ENCODE measurements at places on chromosomes 13 and 19.

- H3K4me3 ChIP-seq, result no peak overlapping the region
- H3K4me1 ChIP-seq, result no peaks in the 10 kb centered on the region
- DNase-seq, result no peak
- H3K27me3 ChIP-seq, result peaks cover 10% of the 10 kb centered on the region
- no peak overlapping the region for H3K27ac ChIP-seq
- no peaks in the 10 kb centered on the region for H3K36me3 ChIP-seq
These were observed 9.3 kb upstream of the HIF3A start for GRCh38 chr19:46287585-46287984.

DNA sequence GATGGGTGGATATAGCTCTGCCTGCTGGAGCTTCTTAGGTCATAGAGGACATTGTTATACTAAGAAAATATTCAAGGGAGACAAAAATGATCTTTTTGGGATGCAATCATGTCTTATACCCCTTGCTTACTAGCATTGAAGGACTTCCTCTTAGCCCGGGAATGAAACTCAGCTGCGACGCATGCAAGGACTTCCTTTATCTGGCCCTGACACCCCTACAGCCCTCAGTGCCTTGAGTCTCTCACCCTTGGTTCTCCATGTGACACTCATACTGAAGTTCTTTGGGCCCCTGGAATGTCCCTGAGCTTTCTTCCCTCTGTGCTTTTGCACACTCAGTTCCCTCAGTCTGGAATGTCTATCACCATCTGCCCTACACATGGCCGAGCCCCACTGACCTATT lies 72.5 kb upstream of the MTIF3 start:
- no peaks in the 10 kb centered on the region for H3K4me1 ChIP-seq
- H3K27ac ChIP-seq, result no peak overlapping the region
- peaks cover 1% of the 10 kb centered on the region for H3K36me3 ChIP-seq
- H3K4me3 ChIP-seq, result no peak overlapping the region
- peaks cover 27% of the 10 kb centered on the region for H3K27me3 ChIP-seq

GRCh38 chr13:28805193-28805819 lies 14.8 kb upstream of the MTUS2 start:
- no peaks in the 10 kb centered on the region for H3K36me3 ChIP-seq
- H3K4me1 ChIP-seq, result no peaks in the 10 kb centered on the region
- H3K27me3 ChIP-seq, result peaks cover 25% of the 10 kb centered on the region
- no peak for DNase-seq
- no peak overlapping the region for H3K27ac ChIP-seq
- no peak overlapping the region for H3K4me3 ChIP-seq

DNA sequence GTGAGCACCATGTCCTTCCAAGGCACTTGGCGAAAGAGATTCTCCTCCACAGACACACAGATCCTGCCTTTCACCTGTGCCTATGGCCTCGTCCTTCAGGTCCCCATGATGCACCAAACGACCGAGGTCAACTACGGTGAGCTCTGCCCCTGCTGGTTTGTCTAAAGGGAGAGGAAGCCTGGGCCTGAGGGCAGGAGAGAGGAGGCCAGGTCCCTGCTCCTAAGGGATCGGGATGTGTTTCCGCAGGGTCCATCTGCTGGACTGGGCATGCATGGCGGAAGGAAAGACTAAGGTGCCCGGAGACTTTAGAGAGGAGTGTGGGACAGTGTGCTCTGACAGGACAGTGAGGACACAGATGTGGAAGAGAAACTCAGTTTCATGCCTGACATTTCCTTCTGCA lies 7.6 kb downstream of the SERPINE3 start:
- no peaks in the 10 kb centered on the region for H3K4me1 ChIP-seq
- H3K4me3 ChIP-seq, result no peak overlapping the region
- H3K27me3 ChIP-seq, result no peaks in the 10 kb centered on the region
- H3K27ac ChIP-seq, result no peak overlapping the region

GRCh38 chr13:76775088-76775740 lies 111.0 kb downstream of the KCTD12 start:
- H3K27me3 ChIP-seq, result peaks cover 25% of the 10 kb centered on the region
- no peak for DNase-seq
- H3K27ac ChIP-seq, result no peak overlapping the region
- no peaks in the 10 kb centered on the region for H3K36me3 ChIP-seq

- H3K4me3 ChIP-seq, result no peak overlapping the region
- no peaks in the 10 kb centered on the region for H3K27me3 ChIP-seq
- H3K4me1 ChIP-seq, result no peaks in the 10 kb centered on the region
- H3K36me3 ChIP-seq, result no peaks in the 10 kb centered on the region
These were observed 671.5 kb upstream of the PCDH20 start for GRCh38 chr13:62087124-62087523.

- peak overlapping the region; percentile 91 for H3K4me3 ChIP-seq
- H3K36me3 ChIP-seq, result peaks cover 31% of the 10 kb centered on the region
- H3K4me1 ChIP-seq, result peaks cover 25% of the 10 kb centered on the region
- peak overlapping the region; percentile 87 for H3K27ac ChIP-seq
These were observed 719 bp downstream of the SUGP2 start for GRCh38 chr19:19032420-19033175.

- no peaks in the 10 kb centered on the region for H3K36me3 ChIP-seq
- H3K27ac ChIP-seq, result no peak overlapping the region
- H3K4me1 ChIP-seq, result peaks cover 8% of the 10 kb centered on the region
- H3K4me3 ChIP-seq, result no peak overlapping the region
- H3K27me3 ChIP-seq, result peaks cover 20% of the 10 kb centered on the region
These were observed 147.5 kb upstream of the SOX21 start for GRCh38 chr13:94859811-94860210.

DNA sequence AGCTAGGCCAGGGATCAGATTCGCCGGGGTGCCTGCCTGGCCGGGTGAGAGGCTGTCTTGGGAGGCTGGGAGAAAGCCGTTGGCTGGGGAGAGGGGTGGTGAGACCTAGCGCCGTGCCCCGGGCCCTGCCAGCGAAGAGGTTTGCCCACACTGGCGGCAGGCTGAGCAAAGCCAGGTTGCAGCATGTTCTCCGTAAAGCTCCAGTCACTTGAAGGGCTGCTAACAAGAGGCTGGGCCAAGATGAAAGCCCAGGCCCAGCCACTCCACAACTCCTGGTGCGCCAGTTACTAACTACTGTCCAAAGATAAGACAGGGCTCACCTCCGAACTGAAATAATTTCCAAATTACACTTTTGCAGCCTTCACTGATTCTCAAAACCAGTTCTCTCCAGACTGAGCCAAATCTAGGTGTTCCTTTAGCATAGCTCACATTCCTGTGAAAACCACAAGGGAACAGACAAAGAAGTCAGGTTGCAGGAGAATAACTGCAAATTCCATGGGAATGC lies 16.3 kb downstream of the ELAVL1 start:
- no peak overlapping the region for H3K27ac ChIP-seq
- H3K36me3 ChIP-seq, result peaks cover 32% of the 10 kb centered on the region
- no peaks in the 10 kb centered on the region for H3K27me3 ChIP-seq

- no peak overlapping the region for H3K27ac ChIP-seq
- H3K27me3 ChIP-seq, result no peaks in the 10 kb centered on the region
- H3K4me1 ChIP-seq, result peaks cover 6% of the 10 kb centered on the region
- H3K4me3 ChIP-seq, result no peak overlapping the region
These were observed 44.3 kb upstream of the TEX29 start for GRCh38 chr13:111275995-111276618.

- DNase-seq, result no peak
- H3K4me3 ChIP-seq, result no peak overlapping the region
- H3K36me3 ChIP-seq, result no peaks in the 10 kb centered on the region
These were observed 7.3 kb downstream of the ADPRHL1 start for GRCh38 chr13:113445791-113446487.

DNA sequence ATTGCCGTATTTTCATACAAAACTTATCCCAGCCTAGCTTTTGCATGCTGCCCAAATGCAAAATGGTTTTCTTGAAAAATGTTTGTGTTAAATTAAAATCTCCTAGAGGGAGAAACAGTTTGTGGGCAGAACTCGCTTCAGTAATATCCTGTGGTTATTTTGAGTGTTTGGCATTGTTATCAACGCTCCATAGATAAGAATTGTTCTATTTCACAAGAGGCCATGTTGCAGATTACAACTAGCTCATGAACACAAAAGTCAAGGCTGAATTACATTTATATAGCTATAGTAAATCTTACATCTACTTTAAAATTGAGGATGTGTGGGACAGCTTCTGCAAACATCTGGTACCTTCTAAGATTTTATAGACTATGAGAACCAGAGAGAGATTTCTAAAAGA lies 447.9 kb downstream of the DCT start:
- H3K4me3 ChIP-seq, result no peak overlapping the region
- no peak for DNase-seq
